Amniotic stem cell (primary cell): ENCODE measurements at places on chromosomes 1 and 21.
A peak's percentile ranks its signal among the peaks of the same experiment; 100 is the strongest.

DNA sequence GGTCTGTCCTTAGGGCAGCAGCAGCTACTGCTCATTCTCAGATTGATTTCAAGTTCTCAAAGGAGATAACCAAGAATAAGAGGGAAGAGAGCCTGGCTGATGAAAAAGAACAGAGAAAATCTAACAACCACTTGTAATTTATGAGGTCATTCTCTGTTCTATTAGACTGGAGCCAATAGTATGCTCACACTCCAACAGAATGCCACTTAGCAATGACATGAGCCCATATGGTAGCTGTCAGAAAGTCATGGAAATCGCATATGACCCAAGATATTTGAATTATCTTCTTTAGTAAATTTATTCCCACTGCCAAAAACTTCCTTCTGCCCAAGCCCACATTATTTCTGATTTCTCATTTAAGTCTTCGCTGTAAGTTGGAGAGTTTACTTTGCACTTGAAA, 53.7 kb upstream of the PLA2G4A start:
- DNase-seq: no peak

- DNase-seq: no peak
Measured at GRCh38 chr1:156090138-156090839, 8.0 kb upstream of the MEX3A start.

- no peak for DNase-seq
Measured at GRCh38 chr1:22331618-22332423, 119.8 kb upstream of the ZBTB40 start.

GRCh38 chr1:116388122-116388521, 15.1 kb downstream of the ATP1A1 start:
- no peak for DNase-seq

GRCh38 chr1:18142969-18143368, 35.4 kb downstream of the IGSF21 start:
- DNase-seq: no peak

DNA sequence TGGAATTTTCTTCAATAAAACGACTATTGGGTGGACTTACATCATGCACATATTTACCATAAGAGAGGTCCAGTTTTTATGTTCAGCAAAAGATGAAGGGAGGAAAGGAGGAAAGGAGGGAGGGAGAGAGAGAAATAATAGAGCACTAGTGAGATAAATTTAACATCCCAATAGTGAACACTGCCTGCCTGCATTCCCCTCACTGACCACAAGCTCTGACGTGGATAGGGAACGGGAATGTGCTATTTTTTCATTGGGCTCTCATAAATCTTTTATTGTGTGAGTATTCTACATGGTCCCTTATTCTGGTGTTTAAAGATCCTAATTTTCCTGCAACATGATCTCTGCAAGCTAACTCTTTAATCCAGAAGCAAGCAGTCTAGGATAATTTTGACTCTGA, 82.1 kb downstream of the TTC3 start:
- no peak for DNase-seq

GRCh38 chr1:109933856-109934711, 23.4 kb downstream of the CSF1 start:
- peak; percentile 20 for DNase-seq

- DNase-seq: peak; percentile 54
Measured at GRCh38 chr1:232669981-232670747, 40.2 kb upstream of the SIPA1L2 start.

DNA sequence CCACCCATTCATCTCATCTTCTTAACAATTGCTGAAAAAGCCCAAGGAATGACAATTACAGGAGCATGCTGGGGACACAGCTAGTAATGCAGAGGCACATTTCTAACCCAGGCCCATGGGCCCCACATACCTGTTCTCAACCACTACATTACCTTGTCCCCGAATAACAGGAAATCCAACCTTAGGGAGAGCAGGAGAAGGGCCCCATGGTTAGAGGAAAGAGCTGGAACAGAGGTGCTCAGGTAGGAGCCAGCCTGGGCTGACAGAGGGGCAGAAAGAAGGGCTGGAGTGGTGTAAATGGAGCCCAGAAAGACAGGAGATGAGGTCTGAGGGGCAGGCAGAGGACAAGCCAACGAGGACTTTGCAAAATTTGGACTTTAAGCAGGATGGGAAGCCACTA, 11.4 kb upstream of the S100A8 start:
- no peak for DNase-seq

- DNase-seq: no peak
Measured at GRCh38 chr1:10360045-10360444, 38.8 kb upstream of the PGD start.

DNA sequence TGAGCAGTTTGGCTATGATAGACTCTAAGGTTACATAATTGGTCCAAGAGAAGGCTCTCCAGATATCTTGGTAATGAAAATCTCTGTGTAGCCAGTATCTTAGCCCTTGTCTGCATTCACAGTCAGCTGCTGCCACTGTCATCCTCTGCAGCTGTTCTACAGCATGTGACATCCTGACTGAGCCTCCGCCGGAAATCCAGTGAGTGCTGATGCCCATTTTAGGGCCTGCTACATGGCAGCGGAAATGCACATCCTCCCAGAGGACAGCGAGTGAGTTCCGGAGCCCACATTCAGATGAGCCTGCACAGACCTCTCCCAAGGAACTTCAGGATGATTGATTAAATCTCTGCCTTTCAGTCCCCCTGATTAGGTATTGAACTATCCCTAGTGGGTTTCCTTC, 237.1 kb downstream of the HHIPL2 start:
- DNase-seq: no peak

GRCh38 chr1:182339684-182340083, 51.9 kb downstream of the GLUL start:
- no peak for DNase-seq

GRCh38 chr1:239944666-239945065, 147.0 kb upstream of the FMN2 start:
- no peak for DNase-seq

DNA sequence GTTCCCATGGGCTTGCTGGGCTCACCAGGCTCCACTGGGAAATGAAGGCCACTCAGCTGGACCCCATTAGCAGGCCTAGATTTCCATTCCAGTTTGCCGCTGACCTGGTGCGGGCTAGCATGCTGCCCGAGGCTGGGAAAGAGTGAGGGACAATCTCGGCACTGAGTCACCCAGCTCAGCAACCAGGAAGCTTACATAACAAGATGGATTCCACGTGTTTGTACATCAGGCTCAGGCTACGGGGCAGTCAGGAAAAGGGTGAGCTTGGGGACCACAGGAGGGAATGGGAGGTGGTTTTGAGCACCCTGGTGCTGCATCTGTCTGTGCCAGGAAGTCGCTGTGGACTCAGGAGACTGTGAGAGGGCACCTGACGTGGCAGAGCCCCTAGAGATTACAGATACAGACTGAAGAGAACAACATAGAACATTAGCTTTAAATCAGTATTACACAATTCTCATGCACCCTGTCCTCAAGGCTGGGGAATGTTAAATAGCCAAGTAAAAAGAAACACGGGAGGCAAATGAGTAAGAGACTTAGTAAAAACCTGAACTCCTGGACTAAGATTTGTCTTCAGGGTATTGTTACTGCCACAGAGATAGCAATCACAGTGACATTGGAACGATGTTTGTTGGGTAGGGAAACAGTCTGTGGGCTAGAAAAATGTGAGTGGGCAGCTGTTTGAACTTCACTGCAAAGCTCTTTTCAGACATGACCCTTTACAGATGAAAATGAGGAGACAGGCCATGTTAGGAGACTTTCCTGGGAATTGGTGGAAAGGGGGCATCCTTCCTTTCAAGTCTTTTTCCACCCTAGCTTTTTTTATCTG, 51.1 kb downstream of the GLUL start:
- peak; percentile 55 for DNase-seq

- DNase-seq: no peak
Measured at GRCh38 chr1:222824641-222825040, 9.8 kb downstream of the DISP1 start.

DNA sequence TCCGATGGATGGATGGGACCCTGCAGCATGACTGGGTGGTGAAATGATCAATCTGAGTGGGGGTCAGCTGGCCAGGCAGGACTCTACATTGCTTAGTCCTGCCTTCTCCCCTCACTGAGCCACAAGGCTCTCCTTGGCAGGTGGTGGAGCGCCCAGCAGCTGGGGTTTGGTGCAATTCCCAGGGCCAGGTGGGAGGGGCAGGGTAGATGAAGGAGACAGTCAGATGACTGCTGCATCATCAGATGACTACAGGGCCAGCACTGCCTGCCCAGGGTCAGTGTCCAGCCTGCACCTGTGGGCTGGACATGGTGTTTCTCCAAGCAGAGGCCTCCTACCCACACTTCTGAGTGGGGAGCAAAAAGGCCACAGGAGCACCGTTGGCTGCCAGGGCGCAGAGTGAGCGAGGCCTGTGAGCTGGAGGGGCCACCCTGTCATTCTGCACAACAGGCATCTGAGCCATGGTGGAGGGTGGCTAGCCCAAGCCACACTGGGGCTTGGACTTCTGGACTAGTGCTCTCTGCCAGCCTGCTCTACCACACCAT, 103.9 kb upstream of the EDN2 start:
- DNase-seq: no peak

- DNase-seq: no peak
Measured at GRCh38 chr1:107297681-107298080, 156.8 kb downstream of the NTNG1 start.

DNA sequence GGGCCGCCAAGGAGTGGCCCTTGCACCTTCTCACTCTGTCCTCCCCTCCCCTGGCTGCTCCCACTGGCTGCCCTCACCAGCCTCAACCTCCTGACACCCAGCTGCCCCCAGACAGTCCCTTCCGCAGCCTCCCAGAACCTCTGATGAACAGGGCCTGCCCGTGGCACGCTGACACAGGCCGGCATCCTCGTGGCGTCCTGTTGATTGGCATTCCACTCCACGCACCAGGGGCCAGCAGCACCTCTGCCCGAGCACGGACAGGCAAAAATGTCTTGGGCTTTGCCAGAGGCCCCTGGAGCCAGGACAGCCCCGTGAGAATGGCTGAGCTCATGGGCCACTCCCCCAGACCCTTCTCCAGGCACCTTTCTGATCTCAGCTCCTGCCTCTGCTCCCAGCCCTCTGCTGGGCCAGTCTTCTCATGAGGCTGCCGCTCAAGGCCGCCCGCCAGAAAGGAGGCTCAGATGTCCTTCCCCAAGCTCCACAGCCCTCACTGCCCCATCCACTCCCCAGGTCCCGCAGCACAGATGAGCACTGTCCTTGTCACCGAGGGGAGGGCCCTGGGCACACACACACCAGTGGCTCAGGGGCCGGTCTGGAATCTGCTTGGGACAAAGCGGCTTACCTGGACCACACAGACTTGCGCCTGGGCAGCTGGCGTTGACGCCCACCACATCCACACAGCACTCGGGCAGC, 15.8 kb upstream of the RNF223 start:
- no peak for DNase-seq
